ENCODE measurements at places on chromosomes 16 and 17.

DNA sequence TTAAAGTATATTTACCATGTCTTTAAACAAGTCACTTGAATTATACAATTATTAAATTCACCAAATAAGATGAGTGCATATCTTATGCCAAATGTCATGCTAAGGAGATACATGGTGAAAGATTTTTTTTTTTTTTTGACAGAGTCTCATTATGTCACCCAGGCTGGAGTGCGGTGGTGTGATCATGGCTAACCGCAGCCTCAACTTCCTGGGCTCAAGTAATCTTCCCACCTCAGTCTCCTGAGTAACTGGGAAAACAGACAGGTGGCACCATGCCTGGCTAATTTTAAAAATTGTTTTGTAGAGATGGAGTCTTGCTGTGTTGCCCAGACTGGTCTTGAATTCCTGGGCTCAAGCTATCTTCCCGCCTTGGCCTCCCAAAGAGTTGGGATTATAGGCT is 149.0 kb upstream of the GOT2 start:
- DNase-seq = no peak

GRCh38 chr16:2230376-2230775 is 5.9 kb upstream of the DNASE1L2 start:
- no peak for DNase-seq

- DNase-seq = no peak
Observed at GRCh38 chr17:77287432-77288068, 146.8 kb downstream of the SEC14L1 start.

GRCh38 chr16:88289968-88290401 is 92.8 kb upstream of the ZNF469 start:
- DNase-seq = no peak

GRCh38 chr17:78341559-78342448 is 18.1 kb downstream of the SOCS3 start:
- DNase-seq = no peak

- no peak for DNase-seq
Observed at GRCh38 chr17:78680436-78680835, 101.6 kb downstream of the CYTH1 start.

GRCh38 chr17:63848834-63849689 is 6.6 kb upstream of the SMARCD2 start:
- DNase-seq = peak; percentile 97

- no peak for DNase-seq
Observed at GRCh38 chr17:4406386-4406785, 27.4 kb upstream of the SPNS3 start.

DNA sequence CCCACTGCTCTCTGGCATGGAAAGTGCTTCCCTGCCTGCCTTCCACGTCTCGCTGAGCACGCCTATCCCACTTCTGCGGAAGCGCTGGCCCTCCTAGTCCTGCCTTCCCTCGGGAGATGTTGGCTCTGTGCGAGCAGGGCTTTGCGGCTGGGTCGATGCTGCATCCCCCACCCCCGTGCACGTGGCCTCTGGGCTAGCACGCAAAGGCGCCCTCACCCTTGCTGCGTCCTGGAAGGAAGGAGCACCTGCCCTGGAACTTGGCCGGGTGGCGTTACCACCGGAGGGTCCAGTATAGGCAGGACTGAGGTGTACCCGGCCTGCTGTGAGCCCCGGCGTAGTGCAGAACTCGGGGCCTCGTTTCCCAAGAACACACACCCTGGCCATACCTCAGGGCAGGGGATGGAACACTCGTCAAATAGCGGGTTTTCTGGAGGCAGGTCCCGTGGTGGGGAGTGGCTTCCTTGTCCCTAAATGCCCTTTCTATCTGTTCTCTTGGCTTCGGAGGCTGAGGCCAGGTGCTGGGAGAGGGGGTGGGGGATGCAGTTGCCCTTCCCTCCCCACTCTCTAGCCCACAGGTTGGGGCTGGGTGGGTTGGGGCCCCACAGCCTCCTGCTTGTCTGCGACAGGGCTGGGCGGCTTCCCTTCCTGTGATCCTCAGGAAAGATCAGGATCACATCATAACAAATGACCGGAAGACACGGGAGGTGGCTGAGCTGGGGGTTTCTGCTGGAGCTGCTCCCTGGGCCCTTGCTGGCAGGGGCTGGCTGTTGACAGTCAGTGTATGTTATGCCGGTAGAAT is 17.4 kb downstream of the BAIAP2 start:
- no peak for DNase-seq

- peak; percentile 88 for DNase-seq
Observed at GRCh38 chr16:56576585-56577299, 11.9 kb downstream of the MT4 start.

- peak; percentile 73 for DNase-seq
Observed at GRCh38 chr17:42248351-42249179, 27.6 kb downstream of the STAT5B start.

DNA sequence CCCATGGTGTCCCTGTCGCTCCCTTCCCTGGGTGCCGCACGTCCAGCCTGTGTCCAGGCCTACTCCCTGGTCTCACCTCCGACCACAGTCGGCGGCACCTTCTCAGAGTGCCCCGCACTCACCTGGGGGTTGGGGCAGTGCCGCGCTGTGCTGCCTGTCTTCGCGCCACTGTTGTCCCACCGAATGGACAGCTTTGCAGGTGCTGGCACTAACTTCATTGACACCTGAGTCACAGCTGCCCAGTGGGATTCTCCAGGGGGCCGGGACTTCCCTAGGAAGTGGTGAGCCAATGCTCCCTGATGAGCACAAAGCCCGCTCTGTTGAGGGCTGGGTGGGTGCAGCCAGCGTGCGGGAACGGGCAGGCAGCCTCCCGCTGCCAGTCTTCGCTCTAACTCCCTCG is 24.3 kb upstream of the DBNDD1 start:
- DNase-seq = no peak
